GM13977 (cell line): ENCODE measurements at places on chromosomes 11 and 22.
A peak's percentile ranks its signal among the peaks of the same experiment; 100 is the strongest.

GRCh38 chr22:39996732-39997131, 2.0 kb downstream of the FAM83F start:
- no peak for DNase-seq

DNA sequence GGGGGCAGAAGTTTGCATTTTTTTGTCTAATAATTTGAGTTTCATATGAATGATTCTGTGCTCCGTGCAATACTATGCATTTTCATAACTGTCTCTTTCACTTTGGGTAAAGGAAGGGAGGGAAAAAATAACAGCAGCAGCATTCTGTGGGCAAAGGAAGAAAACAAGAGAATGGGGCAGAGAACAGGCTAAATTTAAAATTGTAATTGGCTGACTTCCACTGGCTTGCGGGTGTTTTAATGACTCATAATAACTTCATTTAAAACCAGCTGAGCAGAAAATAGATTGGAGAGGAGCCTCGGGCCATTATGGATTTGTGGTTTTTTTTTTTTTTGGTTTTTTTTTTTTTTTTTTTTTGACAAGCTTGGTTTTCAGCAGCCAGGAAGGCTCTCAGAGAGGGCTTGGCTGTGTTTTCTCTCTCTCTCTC, 107.4 kb downstream of the ZBTB16 start:
- DNase-seq, result no peak

GRCh38 chr22:39317775-39318506, 1.5 kb downstream of the RPL3 start:
- DNase-seq, result no peak

GRCh38 chr22:36155702-36156101, 4.9 kb downstream of the APOL3 start:
- no peak for DNase-seq

DNA sequence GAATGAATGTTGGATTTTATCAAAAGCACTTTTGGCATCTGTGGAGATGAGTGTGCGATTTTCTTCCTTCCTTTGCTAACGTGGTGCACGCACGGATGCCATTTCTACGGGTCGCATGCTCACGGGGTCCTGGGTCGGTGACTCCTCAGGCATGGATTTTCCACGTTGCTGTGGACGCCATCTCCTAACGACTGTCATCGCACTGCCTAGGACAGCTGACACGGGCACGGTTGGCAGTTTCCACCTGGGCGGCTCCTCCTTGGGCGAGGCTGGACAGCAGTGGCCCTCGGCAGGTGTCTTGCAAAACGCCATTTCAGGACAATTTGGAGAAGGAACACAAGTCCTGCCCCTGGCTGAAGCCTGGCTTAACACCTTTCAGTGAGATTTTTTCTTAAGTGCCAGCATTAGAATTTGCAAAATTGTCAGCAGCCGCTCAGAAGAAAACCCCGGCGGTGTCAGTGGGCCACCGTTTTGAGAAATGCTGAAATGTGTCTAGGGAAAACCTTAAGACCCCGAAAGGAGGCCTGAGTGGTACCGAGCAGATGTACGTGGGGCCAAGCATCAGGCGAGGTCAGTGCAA, 34.7 kb upstream of the TOLLIP start:
- DNase-seq, result no peak

GRCh38 chr11:100329352-100329751, 357.7 kb upstream of the ARHGAP42 start:
- no peak for DNase-seq

DNA sequence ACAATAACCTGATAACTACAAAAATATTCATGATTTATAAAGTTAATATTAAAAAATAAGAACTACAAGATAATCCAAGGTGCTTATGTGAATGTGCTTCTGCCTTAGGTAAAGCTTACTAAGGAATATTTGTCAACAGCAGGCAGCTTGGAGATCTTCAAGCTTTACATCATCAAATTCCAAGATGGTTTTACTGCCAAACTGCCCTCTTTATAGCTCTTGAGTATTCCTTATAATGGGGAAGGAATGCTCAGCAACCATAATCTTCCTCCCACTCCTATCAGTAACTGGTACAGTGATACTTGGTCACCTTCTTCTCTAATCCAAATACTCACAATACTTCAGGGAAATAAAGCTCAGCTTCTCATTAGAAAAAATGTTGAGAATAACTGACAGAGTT, 30.1 kb downstream of the SBF2 start:
- DNase-seq, result no peak

DNA sequence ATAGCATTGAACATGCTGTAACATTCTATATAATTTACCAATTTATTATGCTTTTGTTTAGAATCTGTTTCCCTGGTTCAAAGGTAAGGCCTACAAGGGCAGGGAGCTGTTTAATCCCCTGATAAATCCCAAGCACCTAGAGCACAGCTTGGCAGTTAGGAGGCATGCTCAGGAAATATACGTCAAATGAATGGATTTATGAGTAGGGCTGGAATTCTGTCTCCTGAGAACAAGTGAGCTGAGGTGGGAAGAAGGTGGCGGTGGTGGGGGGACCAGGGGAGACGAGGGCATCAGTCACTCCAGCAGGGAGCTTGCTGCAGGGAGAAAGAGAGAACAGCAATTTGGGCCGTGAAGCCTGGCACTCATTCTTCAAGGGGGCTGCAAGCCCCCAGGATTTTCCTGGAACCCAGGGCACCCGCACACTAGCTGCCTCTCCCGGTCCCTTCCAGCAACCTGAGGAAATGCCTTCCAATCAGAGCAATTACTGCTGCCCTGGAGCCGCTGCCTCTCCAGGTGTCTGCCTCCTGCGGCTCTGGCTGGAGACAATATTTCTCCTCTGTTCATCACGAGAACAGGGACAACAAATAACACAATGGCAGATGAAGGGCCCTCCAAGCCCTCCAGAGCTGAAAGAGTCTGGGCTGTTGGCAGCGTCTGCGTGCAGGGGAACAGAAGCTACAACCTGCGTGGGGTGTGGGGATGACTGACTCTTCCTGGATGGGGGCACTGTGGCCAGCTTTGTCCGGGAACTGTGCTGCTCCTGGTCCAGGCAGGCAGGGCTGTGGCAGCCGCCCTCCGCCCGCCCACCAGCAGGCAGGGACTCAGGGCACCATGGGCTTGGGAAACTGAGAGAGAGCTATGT, 233.4 kb downstream of the ST3GAL4 start:
- no peak for DNase-seq

- no peak for DNase-seq
Observed at GRCh38 chr11:57356268-57356667, 18.1 kb downstream of the P2RX3 start.

GRCh38 chr11:32172041-32172847, 81.4 kb downstream of the RCN1 start:
- no peak for DNase-seq

GRCh38 chr22:32123657-32124056, 35.4 kb downstream of the C22orf42 start:
- DNase-seq, result no peak

- DNase-seq, result peak; percentile 34
Observed at GRCh38 chr11:125494561-125494960, 1.5 kb downstream of the FEZ1 start.
